ENCODE measurements at places on chromosomes 2 and 18.

DNA sequence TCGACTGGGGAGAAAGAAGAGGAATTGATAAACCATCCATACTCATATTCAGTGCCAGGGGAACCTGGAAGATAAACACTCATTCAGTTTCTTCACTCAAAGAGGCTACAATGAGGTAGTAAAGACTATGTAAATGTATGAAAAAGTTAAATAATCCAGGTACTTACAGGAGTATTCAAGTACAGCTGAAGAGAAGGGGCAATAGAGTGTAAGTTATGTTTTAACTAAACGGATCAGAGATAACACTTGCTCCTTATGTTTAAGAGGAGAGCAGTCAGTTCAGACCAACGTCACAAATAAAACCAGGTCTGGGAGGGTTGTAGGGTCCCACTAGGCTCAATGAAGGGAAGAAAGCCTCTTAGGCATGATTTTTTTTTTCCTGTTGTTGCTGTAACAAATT is 358.3 kb upstream of the SMIM21 start:
- no peak for DNase-seq

GRCh38 chr2:176162911-176163671 is 6.0 kb downstream of the HOXD3 start:
- DNase-seq: no peak

GRCh38 chr2:41999128-41999480 is 48.7 kb upstream of the PKDCC start:
- no peak for DNase-seq

DNA sequence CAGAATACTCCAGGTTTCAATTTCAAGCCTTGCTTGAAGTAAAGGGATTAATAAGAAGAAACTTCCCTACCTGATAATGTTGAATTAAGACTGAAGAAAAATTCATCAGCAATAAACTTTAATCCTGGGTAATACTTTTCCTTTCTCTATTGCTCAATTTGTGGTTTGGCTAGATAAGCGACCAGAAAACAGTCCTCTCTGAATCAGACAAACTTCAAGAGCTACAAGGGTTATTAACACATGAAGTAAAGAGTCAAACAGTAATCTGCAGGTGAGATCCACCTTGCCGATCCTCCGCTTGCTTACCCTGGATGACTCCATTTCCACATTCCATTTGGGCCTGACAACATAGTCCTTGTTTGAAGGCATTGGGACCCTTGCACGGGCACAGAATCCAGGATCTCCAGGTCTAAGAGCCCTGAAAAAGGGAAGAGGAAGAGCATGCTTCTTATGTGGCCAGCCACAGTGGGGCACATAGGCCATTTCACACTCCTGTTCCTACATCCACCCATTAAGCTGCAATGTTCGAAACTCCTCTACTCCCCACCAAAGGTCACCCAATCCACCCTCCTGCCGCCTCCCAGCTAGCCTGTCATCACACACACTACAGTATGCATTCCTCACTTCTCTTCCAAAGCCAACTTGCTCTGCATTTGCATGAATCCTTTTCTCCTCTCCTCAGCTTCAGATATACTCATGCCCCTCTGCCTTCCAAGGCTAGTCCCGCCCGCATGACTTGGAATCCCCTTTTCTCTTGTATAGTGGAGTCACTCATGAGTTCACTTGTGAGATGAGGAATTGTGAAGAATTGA is 39.8 kb downstream of the IWS1 start:
- DNase-seq: no peak

DNA sequence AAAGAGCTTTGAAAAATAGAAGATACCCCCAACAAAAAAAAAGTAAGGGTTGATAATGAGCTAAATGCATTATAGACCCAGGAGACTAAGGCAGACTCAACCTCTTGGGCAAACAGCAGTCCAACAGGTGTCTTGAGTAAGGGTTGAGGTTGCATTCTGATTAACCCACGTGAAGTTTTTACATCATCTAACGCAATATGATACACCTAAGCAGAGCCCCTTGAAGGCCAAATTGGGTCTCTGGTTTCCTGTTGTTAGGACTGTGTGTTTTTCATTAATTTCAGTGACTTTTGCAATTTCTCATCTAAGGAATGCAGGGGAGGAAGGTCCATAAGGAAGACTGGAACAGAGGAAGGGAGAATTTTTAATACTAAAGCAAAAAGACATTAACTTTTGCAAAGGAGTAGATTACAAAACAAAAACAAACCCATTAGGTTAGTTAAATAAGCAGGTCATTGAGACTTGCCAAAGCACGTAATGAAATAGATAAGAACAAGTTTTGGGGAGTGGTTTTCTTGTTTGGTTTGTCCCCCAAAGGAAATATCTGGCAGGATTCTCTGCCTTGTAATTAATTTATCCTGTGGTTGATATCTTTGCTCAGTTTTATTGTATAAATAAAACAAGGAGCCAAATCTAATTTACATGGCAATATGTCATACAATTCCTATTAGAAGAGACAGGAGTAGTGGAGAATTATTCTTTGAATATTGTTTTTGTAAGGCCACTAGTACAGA is 244.3 kb downstream of the ETAA1 start:
- no peak for DNase-seq

DNA sequence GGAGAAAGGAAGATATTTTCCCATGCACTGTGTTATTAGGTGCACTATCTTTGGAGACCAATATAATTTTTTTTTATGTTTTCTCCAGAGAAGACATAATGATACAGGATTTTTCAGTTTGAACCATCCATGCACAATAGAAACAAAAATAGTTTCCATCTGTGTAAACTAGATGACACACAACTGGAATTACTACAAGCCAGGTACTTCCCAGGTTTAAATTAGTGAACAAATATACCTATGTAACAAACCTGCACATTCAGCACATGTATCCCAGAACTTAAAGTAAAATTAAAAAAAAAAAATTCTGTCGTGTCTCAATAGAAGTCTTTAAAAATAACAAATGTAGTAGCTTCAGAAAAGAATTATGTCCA is 1616.8 kb upstream of the ACVR2A start:
- no peak for DNase-seq

DNA sequence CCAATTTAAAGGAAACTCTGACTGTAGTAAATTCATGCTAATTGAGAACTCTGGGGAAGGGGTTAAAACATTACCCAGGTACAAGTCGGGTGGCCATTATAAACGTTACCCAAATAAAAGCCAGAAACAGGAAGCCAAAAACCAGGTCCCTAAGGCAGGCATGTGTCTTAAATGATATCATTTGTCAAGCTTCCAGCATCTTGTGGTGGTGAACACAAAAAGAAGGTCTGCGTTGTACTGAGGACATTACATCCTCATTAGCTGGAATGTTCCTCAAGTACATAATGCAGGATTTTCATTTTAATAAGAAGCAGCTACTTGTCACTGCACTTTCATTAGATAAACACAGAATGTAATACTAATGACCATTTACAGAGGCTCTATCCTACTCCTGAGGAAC is 10.9 kb downstream of the PTGR3 start:
- DNase-seq: no peak

DNA sequence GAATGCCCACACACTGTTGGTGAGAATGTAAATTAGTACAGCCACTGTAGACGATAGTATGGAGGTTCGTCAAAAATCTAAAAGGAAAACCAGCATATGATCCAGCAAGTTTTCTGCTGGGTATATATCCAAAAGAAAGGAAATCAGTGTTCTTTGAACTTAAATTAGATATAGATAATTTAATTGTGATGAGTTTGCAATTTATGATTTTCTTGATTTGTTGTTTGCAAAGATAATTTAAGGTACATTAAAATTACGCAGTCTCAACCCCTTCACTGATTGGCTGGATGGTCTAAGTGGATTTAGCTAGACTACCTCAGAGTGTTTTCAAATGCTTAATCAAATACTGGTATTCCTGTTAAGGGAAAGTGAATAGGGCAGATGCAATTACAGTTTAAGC is 302.2 kb downstream of the GALNT13 start:
- no peak for DNase-seq

- no peak for DNase-seq
Observed at GRCh38 chr2:150019063-150019462, 431.5 kb upstream of the MMADHC start.

DNA sequence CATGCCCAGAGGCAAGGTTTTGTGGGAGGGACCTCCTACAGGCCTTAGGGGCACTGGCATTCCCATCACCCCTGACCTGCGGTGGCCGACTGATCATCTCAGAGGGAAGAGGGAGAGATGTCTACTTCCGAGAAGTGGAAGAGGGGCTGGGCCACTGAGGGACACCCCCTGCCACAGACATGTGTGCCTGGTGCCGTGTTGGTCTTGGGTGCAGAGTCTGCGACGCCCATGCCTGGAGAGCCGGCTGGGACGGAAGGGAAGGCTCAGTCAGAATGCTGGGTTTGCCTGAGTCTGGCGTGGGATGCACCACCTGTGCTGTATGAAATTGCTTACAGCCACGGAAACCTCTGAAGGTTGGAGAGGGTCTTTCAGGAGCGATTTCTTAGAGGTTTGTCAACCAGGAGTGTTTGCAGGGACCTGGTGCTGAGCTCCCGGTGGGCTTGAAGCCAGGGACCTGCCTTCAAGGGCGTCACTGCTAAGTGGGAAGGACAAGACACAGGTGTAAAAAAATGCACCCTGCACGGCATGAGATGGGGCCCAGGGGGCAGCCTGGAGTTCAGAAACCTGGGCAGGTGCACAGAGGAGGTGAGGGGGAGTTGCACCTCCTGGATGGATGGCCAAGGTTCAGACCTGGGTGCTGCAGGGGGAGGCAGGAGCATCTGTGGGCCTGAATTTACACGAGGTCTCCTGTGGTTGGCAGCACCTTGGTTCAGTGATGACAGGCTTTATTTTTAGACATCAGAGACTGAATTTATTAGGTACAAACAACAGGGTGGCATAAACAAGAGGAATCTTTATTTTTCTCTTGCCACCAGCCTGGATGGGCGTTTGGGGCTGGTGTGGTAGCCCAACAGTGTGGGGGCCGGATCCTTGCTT is 100.3 kb downstream of the CTIF start:
- DNase-seq: peak; percentile 40
